ENCODE measurements at places on chromosomes 11 and 22.
A peak's percentile ranks its signal among the peaks of the same experiment; 100 is the strongest.

DNA sequence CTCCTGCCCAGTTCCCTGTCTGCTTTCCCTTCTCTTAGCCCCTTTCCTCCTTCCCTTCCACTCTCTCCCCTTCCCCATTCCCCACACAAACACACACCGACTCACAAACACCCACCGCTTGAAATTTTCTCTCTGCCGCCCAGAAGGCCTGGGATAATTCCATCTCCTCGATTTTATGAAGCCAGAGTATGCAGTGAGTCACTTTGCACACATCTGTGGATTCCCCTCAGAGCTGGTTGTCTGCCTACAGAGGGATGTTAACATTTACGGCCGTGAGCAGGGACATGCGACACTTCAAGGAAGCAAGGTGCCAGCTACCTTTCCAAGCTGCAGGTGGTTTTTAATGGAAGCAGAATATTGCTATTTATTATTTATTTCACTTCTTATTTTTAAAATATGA lies 332.0 kb downstream of the TENM4 start:
- DNase-seq, result no peak

DNA sequence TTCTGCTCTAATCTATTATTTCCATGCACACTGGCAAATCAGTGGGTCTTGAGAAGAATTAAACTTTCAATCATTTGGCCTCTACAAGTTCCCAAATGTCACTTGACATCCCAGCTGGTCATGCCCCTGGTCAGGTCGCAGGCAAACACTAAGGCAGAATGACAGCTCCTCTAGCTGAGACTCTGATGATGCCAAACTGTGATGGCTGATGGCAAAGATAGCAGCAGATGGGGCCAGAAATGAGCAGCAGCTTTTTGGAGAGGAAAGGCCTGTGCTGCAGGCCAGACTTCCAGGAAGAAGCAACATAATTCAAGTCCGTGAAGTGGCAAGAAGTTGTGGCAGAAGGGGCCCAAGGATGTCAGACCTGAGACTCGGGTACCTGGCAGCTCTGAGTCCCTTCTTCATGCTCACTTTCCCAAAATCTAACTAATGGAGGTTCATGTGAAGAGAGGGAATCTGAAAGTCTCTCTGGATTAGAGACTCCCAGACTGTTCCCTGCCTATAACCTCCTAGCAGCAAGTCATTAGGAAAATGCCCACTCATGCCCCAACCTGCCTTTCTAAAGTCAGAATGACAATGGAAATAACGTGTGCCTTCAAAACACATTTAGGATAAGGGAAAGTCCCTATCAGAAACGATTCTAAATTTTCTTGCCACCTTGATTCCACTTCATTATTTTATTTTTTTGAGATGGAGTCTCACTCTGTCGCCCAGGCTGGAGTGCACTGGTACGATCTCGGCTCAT lies 9.4 kb upstream of the PMM1 start:
- DNase-seq, result no peak

DNA sequence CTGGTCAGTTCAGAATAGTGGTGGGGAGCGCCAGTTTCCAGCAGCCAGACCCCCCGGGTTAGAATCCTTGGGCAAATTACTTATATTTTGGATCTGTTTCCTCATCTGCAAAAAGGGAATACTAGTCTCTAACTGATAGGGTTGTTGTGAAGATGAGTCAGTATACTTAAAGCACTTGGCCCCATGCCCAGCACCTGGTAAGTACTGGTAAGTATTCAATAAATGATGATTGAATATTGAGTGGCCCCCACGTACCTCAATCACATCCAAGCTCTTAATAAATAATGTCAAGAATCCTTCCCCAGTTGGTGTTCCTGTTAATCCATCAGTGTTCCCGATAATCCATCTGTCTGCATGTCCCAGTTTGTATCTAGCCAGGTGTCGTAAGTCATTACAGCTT lies 12.1 kb downstream of the ACP2 start:
- DNase-seq, result no peak

- DNase-seq, result no peak
Observed at GRCh38 chr22:35959121-35959800, 69.4 kb downstream of the RBFOX2 start.

DNA sequence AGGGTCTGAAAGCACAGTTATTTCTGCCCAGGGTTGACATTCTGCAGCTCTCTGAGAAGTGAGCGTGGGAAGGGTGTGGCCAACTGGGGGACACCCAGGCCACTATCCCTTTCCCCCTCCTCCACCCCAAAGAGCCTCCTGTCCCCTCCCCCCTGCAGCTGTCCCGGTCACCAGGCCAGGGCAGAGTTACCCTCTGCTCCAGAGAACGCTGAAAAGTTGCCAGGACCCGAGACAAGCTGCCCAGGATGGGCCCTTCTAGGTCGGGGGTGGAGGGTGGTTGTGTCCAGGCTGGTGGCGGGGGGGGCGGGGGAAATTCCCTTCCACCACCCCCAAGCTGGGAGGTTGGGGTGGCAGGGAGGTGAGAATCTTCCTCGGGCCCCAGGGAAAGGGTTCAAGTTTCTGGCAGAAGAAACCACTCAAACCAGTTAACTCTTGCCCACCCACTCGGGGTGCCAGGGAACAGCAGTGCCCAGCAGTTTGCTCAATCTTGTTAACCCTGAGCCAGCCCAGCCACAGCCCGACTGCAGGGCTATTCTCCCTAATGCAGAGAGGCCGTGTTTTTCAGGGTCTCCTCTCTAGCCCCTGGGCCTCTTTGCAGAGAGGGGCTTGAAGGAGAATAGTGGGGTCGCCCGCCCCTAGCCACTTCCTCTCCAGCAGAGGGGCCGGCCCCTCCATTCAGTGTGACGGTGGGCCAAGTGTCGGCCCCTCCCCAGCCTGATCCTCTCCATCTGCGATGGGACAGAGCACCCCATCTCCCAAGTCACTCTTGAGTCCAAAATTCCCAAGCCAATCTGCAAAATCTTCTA lies 697 bp downstream of the LGALS1 start:
- DNase-seq, result no peak

DNA sequence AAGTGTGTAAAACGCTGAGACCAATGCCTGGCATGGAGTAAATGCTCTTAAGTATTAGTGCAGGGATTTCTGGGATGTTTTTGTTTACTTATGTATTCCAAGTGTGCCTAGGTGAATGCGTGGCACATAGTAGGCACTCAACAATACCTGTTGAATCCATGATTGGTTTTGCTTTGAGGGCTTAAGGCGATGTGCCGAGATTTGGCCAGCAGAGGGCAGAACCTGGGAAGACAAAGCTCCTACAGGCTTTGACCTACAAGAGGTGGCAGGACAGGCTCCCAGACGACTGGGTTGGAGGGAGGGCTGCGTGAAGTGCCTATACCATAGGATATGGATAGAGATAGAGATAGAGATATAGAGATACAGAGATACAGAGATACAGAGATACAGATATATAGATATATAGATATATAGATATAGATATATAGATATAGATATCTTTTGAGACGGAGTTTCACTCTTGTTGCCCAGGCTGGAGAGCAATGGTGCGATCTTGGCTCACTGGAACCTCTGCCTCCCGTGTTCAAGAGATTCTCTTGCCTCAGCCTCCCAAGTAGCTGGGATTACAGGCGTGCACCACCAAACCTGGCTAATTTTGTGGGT lies 13.9 kb downstream of the KCNE3 start:
- peak; percentile 9 for DNase-seq

GRCh38 chr11:15560689-15561467 lies 446.2 kb downstream of the INSC start:
- DNase-seq, result no peak

GRCh38 chr11:129724866-129725265 lies 90.8 kb upstream of the TMEM45B start:
- DNase-seq, result no peak

DNA sequence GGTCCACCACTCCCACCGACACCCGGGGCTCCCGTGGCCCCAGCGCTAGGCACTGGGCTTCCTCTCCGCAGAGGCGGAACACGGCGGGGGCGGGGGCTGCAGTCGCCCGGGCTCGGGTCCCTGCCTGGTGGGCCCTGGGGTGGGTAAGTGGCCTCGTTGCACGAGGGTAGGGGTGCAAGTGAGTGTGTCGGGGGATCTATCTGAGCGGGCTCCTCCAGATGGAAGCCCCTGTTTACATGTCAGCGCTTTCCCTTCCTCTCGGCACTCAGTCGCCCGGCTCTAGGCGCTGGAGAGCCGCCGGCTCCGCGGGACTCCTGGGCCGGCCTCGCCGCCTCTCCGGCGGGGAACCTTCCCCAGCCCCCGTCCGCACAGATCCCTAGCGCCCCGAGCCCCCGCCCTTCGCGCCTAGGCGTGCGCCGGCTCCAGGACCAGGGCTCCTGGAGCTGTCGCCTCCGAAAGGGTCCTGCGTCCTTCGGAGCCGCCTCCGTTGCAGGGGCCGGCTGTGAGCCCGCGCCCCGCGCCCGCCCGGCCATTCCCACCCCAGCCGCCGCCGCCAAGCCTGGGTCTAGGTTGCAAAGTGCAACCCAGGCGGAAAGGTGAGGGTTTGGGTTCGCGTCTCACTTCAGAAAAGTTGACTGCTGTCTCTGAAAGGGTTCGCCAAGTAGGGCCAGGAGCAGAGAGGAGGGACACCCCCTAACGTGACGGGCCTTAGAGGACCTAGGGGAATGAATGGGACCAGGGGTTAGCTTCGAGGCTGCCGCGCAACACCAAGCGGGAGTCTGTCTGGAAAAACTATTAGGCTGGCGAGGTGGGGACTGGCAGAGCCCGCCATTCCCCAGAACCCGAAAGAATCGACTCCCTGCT lies 978 bp downstream of the FLI1 start:
- DNase-seq, result no peak

- DNase-seq, result no peak
Observed at GRCh38 chr11:110049501-110050200, 43.5 kb upstream of the ZC3H12C start.

DNA sequence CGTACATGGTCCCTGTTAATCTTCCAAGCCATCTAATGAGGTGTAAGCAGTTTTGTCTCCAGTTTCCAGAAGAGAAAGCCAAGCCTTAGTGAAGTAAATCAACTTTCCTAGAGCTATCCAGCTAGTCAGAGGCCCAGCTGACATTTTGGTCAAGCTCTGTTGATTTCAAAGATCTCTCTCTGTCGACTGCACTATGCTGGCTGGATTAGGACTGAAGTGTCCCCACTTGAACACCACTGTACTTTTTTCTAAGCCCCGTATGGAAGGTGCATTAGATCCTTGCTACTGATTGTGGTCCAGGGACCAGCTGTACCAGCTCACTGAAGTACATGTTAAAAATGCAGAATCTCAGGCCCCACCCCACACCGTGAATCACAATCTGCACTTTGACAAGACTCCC lies 176.5 kb upstream of the NAV2 start:
- no peak for DNase-seq

DNA sequence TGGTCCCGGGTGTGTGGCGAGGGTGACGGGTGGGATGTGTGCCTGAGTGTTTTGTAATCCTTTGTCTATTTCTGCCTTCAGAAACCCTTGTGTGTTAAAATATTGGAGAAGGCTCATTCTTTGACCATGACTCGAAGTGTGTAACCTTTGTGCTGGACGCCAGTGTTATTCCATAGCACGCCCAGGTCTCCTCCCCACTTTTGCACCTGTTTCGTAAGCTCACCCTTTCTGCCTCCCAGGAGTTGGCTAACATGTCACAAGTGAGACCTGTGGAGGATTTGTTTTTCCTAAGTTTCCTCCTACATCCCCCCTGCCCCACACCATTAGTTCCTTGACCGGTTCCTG lies 382 bp downstream of the C11orf54 start:
- no peak for DNase-seq

- DNase-seq, result no peak
Observed at GRCh38 chr11:116357784-116358544, 414.8 kb downstream of the BUD13 start.

DNA sequence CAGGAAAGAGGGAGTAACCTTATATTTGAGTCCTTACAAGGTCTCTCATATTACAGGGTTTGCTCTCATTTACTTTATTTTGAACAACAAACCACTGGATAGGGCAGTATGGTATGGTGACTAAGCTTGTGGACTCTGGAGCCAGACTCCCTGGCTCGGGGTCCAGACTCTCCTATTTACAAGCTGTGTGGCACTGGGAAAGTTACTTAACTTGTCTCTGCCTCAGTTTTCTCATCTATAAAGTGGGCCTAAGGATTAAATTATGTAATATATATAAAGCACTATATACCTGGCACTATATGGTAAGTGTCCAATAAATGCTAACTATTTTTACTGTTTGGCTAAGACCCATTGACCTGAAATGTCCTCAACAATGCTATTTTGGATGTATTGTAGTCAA lies 1.7 kb upstream of the DCHS1 start:
- no peak for DNase-seq

- DNase-seq, result no peak
Observed at GRCh38 chr11:1227551-1228100, 4.8 kb downstream of the MUC5B start.

DNA sequence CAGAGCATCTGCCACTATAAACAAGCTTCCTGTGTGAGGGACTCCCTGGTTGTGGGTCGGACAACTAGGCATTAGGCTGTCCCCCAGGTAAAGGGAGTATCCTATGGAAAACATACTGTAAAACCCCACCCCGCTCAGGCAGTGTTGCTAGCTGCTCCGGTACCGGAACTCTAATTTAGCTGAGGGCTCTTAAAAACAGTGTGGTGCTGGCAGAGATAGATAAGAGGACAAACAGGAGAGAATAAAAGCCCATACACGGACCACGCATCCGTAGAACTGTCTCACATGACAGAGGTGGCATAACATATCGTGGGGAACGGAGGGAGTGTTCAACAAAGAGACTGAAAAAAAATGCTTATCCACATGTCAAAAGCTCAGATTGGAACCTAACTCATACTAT lies 3.4 kb upstream of the MOGAT2 start:
- DNase-seq, result no peak

GRCh38 chr11:1514336-1515061 lies 27.9 kb upstream of the MOB2 start:
- no peak for DNase-seq

DNA sequence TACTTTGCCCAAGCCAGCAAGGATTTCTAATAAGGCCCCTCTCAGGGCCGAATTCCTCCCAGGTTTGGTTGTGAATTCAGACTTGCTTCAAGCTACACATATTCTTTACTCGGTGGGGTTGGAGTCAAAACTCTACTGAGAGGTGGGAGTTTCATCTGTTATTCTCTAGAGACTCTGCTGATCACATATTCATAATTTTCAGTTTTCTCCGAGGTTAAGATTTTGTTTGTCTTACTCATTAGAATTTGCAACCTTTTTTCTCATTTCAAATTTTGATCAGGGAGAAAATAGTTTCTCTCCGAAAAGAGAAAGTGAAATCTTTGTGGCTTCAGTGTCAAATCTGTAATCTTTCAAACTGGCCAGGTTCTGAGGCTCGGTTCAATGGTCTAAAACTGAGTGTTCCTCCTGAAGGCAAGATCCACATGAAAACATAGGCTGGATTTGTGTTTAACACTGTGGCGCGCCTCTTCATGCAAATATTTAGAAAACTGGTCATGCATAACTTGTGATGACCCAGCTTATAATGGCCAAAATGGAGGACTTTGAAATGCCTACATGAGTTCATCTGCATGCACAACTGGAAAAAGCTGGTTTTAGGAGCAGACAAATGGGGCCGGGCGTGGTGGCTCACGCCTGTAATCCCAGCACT lies 21.5 kb upstream of the GSTP1 start:
- DNase-seq, result peak; percentile 83

Measured in GM12878 (cell line).